ENCODE measurements at places on chromosomes 7 and 10. TPM values are rescaled to one million over a fixed set of nuclear protein-coding genes. Genes with fewer than 3 reads are reported as not detected.
A peak's percentile ranks its signal among the peaks of the same experiment; 100 is the strongest.

DNA sequence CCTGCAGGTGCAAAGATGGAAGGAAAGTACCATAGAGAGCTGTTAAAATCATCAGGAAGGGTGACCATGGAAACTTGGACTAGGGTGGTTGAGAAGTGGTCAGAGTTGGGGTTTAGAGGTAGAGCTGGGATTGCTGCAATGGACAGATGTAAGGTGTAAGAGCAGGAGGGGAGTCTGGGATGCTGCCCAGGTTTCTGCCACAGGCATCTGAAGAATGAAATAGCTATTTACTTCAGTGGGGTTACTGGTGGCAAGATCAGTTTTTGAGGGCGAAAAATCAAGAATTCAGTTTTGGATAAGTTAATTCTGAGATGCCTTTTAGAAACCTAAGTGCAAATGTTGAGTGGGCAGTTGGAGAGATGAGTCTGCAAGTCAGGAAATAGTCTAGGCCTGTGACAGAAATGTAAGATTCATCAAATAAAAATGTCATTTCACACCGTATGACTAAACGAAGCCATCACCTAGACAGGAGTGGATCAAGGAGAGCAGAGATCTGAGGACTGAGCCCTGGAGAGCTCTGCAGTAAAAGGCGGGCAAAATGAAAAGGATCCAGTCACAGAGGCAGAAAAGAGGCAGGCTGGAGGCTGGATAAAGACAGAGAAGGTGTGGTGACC lies 22.7 kb upstream of the TOMM7 start:
- no peak for DNase-seq

DNA sequence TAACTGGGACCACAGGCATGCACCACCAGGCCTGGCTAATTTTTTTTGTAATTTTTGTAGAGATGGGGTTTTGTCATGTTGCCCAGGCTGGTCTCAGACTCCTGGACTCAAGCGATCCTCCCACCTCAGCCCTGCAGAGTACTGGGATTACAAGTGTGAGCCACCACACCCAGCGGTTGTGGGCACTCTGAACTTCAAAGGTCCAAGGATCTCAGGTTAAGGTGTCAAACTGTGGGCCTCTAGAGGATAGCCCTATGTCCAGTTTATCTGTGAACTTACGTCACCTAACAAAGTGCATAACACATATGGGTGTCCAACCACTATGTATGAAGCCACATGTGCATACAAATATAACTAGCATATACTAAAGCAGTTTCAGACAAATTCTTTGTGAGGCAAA lies 3.2 kb upstream of the IL2RA start:
- no peak for DNase-seq

DNA sequence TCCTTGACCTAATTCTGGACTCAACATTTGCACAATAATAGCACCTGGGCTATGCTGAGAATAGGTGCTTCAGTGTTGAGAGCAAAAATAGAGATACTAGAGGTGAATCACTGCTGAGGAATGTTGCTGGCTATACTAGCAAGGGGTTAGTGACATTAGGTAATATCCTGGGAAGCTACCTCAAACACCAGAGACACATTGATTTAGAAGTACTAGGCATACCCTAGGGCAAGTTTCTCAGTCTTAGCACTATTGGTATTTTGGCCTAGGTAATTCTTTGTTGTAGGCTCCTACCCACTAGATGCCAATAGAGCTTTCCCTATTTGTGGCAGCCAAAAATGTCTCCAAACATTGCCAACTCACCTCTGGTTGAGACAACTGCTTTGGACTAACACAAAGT lies 484.0 kb upstream of the MBL2 start:
- no peak for DNase-seq

Gene CCL24
- 2.0 TPM for total RNA-seq

Gene MPP7
- total RNA-seq = 66.7 TPM

DNA sequence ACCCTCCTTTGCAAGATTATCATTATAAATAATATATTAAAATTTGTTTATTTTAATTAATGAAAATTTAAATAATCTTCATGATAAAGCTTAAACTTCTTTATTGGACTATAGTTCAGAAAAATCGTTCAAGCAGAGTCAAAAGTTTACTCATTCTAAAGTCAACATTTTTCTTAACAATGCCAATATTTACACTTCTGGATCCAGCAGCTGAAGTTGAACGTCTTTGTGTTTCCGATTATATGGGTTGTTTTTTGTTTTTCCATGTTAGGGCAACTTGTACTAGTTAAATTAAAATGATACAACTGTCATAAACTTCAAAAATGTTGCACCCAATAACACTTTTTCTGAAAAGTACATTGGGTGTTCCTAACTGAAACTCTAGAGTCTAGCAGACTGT lies 43.8 kb downstream of the GRB10 start:
- DNase-seq = no peak

Gene PNLIP
- not detected for total RNA-seq

GRCh38 chr7:159212226-159212625 lies 67.6 kb upstream of the VIPR2 start:
- no peak for DNase-seq

GRCh38 chr7:101743995-101744360 lies 73.4 kb upstream of the CUX1 start:
- no peak for DNase-seq

GRCh38 chr7:112410092-112410491 lies 40.2 kb upstream of the IFRD1 start:
- DNase-seq = no peak

DNA sequence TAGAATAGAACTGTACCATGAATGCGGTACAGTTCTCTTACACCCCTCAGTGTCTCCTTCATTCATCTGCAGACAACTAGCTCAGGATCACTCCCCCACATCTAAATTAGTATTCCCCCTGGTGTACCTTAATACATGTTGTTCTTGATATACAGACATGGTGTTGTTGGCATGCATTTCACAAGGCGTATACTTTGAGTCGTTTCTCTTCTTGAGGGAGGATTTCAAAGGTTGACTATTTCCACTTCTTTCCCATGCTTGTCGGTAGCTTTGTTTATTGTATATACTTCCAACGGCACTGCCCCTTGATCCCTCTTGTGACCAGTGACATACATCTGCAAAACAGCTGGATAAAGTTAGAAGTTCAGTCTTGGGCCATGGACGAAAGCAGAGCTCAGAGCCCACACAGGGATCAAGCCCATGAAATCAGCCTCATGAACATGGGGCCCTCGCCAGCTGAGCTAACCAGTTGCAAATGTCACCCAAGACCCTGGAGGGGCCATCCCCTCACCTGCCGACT lies 8.6 kb downstream of the CPA4 start:
- no peak for DNase-seq

DNA sequence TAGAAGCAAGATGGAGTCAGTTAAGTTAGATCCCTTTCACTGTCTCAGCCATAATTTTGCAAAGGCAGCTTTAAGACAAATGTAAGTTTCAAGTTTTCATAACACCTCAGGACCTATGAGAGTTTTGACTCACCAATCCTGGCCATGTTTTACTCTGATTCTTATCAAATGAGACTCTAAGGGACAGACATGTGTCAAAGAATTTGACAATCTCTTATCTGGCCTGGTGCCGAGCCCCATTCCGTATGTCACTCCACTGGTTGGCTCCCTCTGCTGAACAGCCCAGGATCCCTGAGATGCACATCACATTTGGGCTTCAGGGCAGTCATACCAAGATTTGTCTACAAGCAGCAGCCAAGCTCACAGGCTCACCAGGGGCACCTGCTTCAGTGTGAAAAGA lies 187.6 kb upstream of the STK17A start:
- no peak for DNase-seq

DNA sequence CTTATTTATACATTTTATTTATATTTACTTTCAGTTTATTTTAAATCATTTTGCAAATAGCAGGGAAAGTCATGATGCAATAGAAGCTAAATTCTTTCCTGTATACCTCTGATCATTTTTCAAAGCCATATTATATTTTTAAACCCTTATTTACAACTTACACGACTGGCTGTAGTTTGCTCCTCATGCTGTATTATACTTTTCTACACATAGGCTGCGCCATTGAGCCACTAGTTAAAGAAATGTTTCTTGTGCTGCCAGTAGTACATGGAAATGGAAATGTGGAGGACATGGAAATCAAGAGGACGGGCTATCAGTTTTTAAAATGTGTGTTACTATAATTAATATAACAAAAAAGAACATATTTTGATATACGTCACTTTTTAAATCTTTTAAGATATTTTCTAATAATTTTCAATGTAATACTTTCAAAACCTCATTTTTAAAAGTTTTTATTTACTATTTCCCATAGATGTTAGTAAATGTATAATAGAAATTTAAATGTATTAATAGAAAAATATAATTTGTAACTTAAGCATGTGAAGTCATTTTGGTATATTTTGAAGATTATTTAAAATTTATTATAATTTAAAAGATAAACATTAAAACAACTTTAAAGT lies 118.5 kb downstream of the VTI1A start:
- peak; percentile 56 for DNase-seq

DNA sequence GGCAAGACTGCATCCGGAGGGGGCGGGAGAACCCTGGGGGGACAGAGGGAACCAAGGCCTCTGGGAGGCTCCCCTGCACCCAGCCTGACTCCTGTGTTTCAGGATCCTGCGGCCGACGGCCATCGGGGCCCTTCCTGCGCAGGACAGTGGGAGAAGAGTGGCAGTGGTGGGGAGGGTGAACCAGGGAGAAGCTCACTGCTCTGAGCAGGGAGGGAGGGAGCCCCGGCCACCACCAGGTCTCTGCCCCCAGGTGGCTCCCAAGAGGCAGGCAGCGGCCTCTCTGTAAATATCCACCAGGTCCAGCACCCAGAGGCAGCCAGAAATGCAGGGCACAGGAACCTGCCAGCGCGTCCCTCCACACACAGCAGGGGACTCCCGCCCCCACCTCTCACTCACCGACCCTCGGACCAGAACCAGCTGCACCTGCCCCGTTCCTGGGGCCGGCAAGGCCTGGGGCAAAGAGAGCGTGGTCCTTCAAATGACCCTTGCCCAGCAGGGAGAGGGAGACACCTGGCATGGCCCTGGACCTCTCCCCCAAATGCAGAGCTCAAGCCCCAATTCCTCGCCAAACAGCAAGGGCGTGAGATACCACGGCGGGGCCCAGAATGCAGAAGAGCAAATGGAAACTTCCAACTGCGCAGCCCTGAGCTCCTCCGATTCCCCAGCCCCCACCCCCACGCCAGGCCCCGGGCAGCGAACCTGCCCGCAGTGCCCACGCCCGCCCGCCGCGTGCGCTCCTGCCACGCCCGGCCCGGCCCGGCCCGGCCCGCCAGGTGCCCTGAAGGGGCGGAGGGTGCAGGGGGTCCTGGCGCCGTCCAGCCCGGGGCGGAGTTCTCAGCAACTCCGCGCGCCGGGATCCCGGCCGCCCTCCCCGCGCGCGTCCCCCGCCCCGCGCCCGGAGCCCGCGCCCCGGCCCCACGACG lies 805 bp downstream of the RASGEF1A start:
- peak; percentile 13 for DNase-seq

GRCh38 chr7:101651112-101651511 lies 22.0 kb upstream of the MYL10 start:
- no peak for DNase-seq

- no peak for DNase-seq
Observed at GRCh38 chr7:119175911-119176627, 951.6 kb downstream of the ANKRD7 start.

DNA sequence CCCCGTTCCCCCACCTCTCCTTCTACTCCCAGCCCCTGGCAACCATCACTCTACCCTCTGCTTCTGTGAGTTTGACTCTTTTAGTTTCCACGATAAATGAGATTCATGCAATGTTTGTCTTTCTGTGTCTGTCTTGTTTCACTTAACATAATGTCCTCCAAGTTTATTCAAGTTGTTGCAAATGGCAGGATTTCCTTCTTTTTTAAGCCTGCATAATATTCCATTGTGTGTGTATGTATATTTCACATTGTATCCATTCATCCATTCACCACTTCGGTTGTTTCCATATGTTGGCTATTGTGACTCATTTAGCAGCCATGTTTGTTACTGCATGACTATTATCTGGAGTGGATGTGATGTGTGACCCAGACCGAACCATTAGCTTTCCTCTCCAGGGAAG lies 64.3 kb downstream of the VIM start:
- DNase-seq = no peak

DNA sequence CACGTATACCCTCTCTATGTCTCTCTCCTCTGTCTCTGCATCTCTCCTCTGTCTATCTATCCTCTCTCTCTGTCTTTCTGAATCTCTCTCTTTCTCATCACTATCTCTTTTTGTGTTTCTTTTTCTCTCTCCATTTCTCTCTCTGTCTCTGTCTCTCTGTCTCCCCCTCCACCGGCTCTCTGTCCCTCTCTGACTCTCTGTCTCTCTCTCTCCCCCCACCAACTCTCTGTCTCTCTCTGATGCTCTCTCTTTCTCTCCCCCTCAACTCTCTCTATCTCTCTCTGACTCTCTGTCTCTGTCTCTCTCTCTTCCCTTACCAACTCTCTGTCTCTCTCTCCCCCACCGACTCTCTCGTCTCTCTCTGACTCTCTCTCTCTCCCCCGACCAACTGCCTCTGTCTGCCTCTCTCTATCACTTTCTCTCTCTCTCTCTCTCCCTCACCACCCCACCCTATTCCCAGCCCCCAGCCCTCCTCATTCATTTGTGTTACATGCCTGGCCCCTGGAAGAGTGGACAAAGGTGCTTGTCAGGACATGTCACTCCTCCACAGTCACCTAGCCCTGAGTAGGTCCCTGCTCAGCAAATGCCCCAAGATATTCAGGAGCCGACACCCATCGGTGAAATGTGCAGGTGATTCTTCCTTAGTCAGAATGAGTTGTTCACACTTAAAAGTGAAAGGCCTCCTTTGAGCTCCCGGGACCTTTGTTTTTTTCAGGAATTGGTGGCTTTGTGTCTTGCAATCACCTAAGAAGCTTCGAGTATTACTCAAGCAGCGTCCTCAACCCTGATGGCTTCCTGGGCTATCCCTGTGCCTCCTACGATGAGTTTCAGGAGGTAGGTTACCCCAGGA lies 13.6 kb downstream of the PNLIPRP2 start:
- DNase-seq = no peak

DNA sequence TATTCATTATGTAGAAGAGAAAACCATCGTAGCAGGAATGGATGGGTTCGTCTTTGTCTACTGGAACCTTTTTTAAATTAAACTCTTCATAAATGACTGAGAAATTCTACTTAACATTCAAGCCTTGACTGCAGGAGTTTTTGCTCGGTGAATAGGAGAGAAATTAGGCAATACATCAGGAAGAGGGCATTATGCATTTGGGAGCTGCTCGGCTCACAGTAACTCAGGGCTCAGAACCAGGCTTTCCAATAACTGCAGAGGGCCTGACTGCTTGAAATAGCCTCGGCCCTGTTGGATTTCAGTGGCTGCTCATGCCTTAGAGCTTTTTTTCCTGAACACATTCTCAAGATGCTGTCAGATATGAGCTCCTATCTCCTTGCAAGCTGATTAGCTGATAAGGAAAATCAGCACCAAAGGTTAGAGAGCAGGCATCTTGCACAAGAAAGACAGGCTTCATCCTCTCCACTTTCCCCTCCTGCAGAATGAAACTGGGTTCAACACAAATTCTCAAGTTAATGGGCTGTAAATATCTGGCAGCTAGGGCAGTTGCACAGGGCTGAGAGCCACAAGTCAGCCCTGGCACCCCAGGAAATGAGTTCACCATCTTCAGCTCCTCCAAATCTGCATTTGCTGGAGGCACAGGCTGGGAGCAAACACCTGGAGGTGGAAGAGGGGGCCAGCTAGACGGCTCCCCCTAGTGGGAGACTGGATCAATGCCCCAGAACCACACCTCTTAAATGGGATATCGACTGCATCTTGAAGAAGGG lies 24.3 kb downstream of the TECTB start:
- no peak for DNase-seq

All from lower leg skin (tissue), 4 donors.